GF-D8 (cell line): ENCODE measurements at places on chromosomes 4 and X.
A peak's percentile ranks its signal among the peaks of the same experiment; 100 is the strongest.

DNA sequence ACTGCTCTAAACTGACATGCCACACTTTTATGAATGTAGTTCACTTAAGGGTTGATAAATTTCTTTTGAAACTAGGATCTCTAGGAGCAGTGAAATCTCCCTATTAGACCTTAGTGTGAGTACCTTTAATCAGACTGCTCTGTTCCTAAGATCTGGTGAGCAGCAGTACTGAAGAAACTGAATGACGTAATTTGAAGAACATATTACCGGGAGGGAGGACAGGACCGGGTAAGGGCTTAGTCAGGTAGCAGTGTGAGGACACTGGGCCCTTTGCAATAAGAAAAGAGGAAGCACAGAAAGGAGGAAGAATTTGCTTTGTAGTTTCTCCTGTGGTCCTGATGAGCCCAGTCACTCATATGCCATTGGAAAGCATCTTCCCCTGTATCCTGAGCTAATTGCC lies 255.2 kb downstream of the THOC2 start:
- no peak for DNase-seq

DNA sequence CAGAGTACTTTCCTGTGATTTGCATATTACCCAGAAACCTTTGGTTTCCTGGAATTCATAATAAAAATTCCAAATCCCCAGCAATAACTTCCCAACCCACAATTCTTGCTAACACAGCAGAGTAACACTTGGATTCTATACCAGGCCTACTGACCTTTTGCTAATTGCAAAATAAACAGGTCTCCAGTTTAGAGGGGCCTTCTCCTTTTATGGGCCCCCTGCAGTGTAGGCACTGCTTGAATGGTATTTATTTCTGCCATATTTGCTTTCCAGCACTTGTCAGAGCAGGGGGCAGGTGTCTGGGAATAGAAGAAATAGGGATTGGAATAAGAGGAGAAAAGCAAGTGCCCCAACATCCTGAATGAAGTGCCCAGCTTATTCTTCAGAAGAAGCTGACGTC lies 25.3 kb upstream of the GPC3 start:
- no peak for DNase-seq

DNA sequence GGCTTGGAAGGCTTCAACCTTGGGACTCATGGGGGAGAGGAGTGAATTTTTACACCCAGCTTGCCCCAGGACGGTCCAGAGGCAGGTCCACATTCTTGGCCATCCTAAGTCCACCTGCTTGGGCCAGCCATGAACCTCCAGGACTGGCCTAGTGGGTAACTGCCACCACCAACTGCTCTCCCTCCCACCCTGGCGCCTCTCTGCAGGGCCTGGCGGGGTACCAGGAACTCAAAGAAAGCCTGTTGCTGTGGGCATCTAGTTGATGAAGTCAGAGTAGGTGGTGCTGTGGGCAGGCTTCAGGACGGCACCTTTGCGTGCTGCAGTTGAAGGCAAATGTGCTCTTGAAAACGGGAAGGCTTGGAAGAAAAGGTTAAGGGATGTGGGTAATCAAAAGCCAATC lies 12.0 kb downstream of the BCOR start:
- DNase-seq, result no peak

- DNase-seq, result no peak
Measured at GRCh38 chr4:163693211-163693610, 198.7 kb downstream of the TMA16 start.

GRCh38 chr4:3781997-3782930 lies 16.1 kb downstream of the ADRA2C start:
- no peak for DNase-seq

DNA sequence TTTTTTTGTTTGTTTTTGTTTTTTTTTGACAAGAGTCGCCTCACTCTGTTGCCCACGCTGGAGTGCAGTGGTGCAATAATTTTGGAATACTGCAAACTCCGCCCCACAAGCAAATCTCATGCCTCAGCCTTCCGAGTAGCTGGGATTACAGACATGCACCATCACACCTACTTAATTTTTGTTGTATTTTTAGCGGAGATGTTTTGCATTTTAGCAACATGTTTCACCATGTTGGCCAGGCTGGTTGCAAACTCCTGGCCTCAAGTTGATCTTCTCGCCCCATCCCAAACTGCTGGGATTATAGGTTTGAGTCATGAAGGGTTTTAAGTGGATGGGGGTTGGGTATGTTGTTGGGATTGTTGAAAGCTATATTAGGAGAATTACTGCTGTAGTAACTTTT lies 270.9 kb upstream of the LCORL start:
- DNase-seq, result no peak

DNA sequence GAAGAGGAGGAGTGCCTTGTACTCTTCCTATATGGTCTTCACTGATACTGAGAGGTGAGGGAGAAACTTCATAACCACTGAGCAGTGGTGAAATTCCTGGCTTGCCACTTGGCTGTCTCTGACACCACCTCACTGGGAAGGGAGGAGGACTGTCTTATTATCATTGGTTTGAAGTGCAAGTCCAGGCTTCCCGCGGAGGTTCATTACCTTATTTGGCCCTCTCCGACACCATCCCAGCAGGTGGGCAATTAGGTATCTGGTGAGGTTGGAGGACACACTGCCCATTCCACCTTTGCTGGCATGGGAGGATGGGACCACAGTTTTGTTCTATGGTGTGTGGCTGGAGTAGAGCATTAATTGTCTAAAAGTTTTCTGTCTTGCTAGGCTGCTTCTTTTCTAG lies 206.1 kb downstream of the LHFPL1 start:
- no peak for DNase-seq

GRCh38 chrX:151153086-151153485 lies 23.3 kb upstream of the GPR50 start:
- no peak for DNase-seq

- DNase-seq, result no peak
Measured at GRCh38 chrX:121496966-121497365, 449.6 kb downstream of the GLUD2 start.

GRCh38 chrX:130079824-130080406 lies 30.4 kb downstream of the ELF4 start:
- peak; percentile 34 for DNase-seq

GRCh38 chr4:152697284-152698088 lies 17.7 kb upstream of the TMEM154 start:
- DNase-seq, result no peak

- no peak for DNase-seq
Measured at GRCh38 chr4:52665592-52665991, 6.5 kb upstream of the USP46 start.

GRCh38 chrX:109927663-109928273 lies 75.1 kb upstream of the TMEM164 start:
- DNase-seq, result no peak

DNA sequence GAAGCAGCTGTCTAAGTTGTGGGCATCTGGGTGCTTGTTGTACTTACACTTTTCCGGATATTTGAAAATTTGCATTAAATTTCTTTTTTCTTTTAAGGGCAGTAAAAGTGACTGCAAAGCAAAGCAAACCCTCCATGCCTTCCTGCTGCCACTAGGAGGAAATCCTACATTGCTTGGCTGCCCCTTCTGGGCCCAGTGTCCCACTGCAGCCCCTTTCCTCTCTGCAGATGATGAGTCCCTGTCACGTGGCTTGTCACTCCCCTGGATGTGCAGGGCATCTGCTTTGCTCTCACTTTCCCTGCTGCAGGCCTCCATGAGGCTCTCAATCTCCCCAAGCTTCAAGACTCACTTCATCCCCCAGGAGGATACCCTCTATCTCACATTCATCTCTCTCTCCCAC lies 12.7 kb downstream of the TSR2 start:
- no peak for DNase-seq

GRCh38 chrX:28706964-28707363 lies 119.7 kb downstream of the IL1RAPL1 start:
- DNase-seq, result no peak

DNA sequence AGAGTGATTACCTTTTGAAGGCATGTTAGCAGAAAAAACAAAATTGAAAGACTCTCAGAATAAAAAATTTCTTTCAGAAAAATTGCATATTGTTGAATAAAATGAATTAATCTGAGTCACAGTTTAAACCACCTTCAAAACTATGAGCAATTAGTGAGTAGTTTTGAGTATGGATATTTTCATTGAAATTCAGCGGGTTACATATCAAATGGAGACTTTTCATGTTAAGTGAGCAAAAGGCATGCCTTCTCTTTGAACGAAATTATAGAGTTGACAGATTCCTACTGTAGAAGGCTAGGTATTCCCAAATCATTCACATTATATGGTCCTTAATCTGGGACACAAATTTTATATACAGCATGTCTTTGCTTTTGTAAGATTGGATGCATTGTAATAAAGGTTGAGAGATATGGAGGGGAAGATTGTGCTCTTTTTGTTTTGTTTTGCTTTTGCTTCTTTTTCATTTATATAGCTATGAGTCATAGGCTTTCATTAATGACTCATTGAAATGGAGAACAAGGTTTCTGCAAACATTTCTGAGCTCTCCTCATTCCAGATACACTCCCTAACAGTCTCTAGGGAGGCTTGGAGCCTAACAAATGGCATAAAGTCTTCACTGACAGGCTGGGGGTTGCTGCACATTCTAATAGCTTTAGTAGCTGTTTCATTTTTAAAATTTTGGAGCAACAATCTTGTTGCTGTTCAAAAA lies 21.6 kb downstream of the PCDH18 start:
- DNase-seq, result no peak

DNA sequence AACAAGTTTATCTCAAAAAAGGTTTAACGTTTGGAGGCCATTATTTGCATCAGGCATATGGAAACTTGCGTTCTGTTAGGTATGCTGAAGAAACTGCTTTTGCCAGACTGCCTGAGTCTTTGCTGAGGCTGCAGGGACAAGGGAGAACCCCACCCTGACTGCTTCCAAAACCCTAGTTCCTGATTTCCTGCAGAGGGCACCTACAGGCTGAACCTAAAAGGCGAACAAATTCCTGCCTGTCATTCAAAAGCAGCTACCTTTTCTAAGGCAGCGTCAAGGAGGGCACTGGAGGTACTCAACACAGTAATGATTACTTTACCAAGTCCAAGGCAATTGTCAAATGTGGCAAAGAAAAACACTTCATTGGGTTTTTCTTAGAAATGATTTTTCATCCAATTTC lies 578 bp upstream of the CORIN start:
- DNase-seq, result no peak

DNA sequence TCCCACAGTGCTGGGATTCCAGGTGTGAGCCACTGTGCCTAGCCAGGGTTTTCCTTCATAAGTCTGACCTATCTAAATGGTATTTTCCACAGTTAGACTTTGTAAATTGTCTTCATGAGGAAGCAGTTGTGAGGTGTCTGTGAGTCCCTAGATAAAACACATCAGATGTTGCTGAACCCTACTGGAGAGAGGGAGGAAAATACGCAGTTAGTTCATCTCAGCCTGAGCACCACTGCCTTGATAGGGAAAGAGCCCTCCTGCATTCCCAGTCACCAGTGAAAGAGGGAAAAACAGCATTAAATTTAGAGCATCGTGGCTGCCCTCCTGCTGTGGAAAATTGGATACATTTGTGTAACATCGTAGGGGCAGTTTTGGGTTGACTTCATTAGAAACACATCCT lies 31.7 kb upstream of the CLDN34 start:
- no peak for DNase-seq

DNA sequence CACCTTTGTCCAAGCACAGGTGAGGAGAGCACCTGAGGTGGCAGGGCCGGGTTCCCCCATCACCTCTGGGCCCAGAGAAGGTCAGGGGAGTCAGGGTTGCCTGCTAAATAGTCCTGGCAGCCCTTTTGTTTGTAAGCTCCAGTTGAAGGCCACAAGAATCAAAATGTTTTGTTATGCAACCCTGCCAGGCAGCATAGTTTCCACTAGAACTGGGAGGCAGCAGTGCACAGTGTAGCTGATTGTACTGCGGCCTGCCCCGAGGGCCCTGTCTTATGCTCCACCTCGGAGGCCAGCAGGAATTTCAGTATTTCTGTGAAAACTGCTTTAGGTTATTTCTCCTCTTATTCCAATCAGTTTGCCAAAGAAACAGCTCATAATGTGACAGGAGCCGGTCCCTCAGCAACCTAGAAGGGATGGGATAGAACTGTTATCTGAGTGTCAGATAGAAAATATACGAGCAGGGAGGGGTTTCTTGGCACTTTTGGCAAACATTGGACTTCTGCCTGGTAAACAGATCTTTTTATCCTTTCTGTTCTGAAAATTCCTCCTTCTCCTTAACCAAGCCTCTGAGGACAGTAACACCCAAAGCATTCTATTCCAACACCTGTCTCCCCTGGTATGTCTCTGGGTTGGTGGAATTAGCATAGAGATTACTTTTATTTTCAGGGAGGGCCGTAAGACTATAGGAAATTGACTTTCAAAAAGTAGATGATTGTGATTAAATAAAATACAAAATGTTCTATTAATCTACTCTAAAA lies 93.6 kb downstream of the LNX1 start:
- DNase-seq, result no peak

- DNase-seq, result no peak
Measured at GRCh38 chrX:1491851-1492349, 39.2 kb upstream of the ASMTL start.

DNA sequence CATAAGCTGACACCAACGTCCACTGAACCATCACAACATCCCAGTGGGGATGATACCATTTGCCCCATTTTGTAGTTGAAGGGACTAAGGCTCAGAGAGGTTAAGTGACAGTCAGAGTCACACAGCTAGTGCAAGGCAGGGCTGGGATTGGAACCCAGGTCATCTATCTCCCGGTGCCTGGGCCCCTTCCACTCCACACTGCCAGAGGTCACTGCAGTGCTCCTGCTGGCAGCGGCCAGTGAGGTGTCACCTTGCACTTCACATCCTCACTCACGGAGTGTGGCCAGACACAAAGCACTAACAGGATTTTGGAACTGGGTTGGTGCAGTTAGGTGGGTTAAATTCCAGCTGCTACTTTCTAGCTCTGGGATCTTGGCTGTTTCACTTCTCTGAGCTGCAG lies 118.7 kb downstream of the ENPP6 start:
- no peak for DNase-seq

- no peak for DNase-seq
Measured at GRCh38 chrX:110215411-110215810, 102.5 kb downstream of the AMMECR1 start.

DNA sequence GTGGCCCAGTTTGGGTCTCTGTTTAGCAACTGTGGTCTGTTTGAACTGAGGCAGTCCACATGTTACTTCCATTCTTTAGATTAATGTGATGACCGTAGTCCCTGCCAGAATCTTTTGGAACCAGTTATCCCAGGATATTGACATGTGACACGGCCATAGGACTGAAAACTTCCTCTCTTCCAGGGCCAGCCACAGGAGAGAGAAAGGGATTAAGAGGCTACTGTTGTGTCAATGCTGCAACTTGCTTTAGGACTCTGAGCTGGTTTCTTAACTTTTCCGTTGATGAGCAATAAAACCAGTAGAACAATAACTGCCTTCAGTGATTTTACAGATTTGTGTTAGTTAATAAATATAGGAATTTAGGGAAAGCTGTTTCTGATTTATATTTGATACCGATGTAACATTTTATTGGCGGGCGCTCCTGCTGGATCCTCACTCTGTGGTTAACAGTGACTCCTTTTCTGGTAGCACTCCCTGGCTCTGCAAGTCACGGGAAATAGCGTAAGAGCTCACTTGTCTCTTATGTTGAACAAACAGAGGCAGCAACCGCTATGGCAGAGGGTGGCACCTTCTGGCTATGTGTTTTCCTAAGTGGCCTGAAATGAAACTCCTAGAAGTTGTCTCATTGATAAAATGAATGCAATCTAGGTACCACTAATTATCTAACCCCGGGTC lies 2.5 kb downstream of the TENM3 start:
- no peak for DNase-seq
